ENCODE measurements at places on chromosomes 7 and 10.

DNA sequence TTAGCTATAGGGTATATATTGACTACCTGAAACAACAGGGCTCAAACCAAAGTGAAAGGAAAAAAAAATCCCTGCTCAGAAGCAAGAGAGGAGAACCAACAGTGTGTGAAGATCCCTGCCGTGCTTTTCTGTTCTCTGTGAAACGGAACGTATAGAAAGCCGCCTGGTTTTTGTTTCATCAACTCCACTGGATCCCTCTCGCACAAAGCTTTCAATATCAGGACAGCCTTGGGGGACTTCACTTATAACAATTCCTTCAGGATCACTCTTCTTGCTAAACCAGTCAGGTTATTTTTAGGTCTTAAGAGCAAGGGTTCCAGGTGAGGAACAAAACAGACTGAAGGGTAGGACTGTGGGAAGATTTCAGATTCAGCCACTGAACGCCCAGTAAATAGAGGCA is 151.1 kb upstream of the CACNA2D1 start:
- no peak for DNase-seq

- no peak for DNase-seq
Observed at GRCh38 chr7:99194301-99194700, 13.6 kb downstream of the KPNA7 start.

DNA sequence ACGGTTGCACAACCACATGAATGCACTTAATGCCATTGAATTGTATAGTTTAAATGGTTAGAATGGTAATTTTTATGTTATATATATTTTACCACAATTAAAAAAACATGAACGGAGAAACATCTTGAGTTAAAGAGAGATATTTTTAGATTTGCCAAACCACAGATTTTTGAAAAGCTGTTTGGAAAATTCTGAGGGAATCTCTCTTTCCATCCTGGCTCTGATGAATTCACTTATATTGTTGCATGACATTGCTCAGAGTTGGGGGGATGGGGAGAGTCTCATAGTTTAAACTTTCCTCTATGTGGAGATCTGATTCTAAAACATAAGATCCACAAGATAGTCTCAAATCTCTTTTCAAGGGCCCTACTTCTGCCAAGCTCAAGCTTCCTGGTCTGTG is 275.0 kb upstream of the NPVF start:
- no peak for DNase-seq

DNA sequence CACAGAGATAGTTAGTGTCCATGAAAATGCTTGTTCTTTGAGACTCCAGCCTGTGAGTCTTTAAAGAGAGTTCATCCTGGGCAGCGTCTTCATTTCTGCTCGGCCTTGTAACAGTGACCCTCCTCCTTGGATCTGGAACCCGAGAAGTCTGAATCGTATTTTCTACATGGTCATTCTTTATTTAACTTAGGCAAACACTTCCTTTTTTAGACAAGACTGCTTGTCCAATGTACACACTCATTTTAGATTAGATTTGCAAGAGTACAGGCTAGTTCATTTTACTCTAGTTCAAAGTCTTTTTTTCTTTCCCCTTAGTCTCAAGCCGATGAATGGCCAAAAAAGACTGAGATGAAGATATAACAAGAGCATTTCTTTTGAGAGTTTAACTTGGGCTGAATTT is 133.5 kb downstream of the CHN2 start:
- DNase-seq, result no peak

- no peak for DNase-seq
Observed at GRCh38 chr10:132855889-132856288, 69.9 kb upstream of the NKX6-2 start.

- no peak for DNase-seq
Observed at GRCh38 chr7:131124001-131124629, 203.6 kb upstream of the MKLN1 start.

- DNase-seq, result no peak
Observed at GRCh38 chr7:127251036-127251464, 1.7 kb downstream of the GRM8 start.

- DNase-seq, result no peak
Observed at GRCh38 chr10:127904311-127905000, 2.4 kb upstream of the PTPRE start.

DNA sequence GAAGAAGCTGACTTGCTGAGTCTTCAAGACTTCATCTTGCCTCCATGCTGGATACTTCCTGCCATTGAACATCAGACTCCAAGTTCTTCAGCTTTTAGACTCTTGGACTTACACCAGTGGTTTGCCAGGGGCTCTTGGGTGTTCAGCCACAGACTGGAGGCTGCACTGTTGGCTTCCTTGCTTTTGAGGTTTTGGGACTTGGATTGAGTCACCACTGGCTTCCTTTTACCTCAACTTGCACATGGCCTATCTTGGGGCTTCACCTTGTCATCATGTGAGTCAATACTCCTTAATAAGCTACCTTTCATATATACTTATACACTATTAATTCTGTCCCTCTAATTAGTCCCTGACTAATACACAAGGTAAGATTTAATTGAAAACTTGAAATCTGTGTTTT is 361.7 kb upstream of the SEMA3C start:
- DNase-seq, result no peak

- DNase-seq, result no peak
Observed at GRCh38 chr7:19815546-19815945, 42.1 kb upstream of the TMEM196 start.

DNA sequence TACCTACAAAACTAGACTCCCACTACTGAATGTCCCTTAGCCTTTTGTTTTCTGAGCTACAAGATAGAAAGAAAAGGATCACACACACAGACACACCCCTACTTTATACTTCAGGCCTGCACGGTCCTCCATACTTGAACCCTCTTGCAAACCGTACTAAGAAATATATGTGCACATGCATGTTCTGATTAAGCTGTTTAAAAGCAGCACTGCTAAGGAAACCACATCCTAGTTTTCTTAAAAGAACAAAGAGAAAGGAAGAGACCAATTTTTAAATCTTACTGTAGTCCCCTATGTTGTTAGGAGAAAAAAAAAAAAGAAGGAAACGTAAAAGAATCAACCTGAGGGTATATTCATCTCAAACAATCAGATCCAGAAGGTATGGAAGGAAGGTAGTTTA is 501.2 kb downstream of the PARD3 start:
- peak; percentile 42 for DNase-seq

GRCh38 chr10:93462371-93462770 is 19.8 kb downstream of the MYOF start:
- DNase-seq, result no peak

All from Kasumi-1 (cell line).